ENCODE measurements at places on chromosomes 5 and 9.
A peak's percentile ranks its signal among the peaks of the same experiment; 100 is the strongest.

DNA sequence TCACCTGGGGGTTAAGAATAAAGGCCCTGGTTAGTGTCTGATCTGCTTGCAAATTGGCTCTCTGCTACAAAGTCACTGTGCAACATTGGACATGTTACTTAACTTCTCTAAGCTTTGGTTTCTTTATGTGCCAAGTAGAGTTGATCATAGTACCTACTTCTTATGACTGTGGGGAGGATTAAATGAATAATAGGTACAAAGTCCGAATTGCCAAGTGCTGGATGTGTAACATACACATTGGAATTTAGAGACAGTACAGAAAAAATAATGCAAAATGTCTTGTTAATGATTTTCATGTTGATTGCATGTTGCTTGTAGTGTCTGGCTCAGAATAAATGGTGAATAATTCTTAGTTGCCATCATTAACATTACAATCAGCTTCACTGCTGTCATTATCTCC, 2.2 kb downstream of the DOCK8 start:
- no peak for DNase-seq

- no peak for DNase-seq
These were observed 341.7 kb upstream of the CLINT1 start for GRCh38 chr5:158200619-158201018.

GRCh38 chr5:99331061-99331460, 402.3 kb upstream of the CHD1 start:
- no peak for DNase-seq

DNA sequence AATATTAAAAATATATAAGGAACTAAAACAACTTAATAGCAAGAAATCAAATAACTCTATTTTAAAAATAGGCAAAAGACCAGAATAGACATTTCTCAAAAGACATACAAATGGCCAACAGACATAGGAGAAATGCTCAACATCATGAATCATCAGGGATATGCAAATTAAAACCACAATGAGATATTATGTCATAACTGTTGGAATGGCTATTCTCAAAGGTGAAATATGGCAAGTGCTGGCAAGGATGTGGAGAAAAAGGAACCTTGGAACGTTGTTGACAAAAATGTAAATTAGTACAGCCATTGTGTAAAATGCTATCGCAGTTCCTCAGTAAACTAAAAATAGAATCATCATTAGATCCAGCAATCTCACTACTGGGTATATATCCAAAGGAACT, 468.5 kb downstream of the NFIB start:
- no peak for DNase-seq

DNA sequence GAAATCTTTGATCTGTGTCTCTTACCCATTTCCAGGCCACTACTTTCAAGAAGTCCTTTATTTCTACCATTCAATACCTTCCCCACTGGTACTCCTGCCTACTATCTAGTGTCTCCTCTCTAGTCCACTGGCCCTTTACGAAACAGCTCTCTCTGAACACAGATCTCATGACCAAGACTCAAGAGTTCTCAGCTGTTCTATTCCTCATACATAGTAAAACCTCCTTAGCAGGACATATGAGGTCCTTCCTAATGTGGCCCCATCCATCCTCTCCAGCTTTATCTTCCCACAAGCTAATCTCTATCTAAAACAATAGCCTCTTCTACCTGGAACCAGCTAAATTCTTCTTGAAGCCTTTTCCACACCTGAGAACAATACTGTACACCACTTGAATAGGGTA, 2.6 kb downstream of the TEX10 start:
- DNase-seq = peak; percentile 18

- no peak for DNase-seq
These were observed 69.9 kb downstream of the CRB2 start for GRCh38 chr9:123425836-123426365.

GRCh38 chr5:10635257-10635866, 71.5 kb downstream of the ANKRD33B start:
- peak; percentile 76 for DNase-seq

DNA sequence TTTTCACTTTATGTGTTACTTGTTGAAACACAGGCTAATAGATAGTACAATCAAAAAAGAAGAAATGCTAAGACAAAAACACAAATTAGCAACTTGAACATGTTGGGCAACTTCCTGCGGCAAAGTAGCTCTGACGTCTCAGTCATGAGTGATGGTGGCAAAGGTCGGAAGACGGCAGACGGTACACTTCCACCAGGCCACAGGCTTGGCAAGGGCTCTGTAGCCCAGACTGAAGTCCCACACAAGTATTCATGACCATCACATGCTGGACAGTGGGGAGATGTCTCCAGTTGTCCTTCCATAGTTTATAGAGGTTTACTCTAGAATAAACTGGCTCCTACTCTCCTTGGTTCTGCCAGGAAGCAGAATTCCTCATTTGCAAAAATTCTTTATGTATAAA, 831.3 kb downstream of the MTRR start:
- no peak for DNase-seq

GRCh38 chr9:78028926-78029325, 2.7 kb downstream of the GNAQ start:
- DNase-seq = no peak

GRCh38 chr9:117028103-117028858, 341.2 kb downstream of the TRIM32 start:
- no peak for DNase-seq

DNA sequence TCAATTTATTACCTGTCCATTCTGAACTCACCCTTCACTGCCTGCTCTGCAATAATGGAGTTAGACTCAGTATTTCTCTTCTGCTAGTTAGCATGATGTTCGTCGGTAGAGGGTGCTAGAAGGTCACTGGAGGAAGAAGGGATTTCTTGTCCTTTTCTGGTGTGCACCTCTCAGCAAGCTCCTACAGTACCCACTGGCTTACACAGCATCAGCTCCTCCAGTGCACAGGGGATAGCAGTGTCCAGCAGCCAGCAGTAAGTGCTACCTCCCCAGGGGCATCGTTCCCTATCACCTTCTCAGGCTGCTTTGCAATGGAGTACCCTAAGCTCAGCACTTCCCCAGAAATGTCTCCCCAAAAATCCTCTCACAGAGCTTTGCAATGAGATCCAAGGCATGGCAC, 45.9 kb upstream of the APC start:
- DNase-seq = peak; percentile 19

DNA sequence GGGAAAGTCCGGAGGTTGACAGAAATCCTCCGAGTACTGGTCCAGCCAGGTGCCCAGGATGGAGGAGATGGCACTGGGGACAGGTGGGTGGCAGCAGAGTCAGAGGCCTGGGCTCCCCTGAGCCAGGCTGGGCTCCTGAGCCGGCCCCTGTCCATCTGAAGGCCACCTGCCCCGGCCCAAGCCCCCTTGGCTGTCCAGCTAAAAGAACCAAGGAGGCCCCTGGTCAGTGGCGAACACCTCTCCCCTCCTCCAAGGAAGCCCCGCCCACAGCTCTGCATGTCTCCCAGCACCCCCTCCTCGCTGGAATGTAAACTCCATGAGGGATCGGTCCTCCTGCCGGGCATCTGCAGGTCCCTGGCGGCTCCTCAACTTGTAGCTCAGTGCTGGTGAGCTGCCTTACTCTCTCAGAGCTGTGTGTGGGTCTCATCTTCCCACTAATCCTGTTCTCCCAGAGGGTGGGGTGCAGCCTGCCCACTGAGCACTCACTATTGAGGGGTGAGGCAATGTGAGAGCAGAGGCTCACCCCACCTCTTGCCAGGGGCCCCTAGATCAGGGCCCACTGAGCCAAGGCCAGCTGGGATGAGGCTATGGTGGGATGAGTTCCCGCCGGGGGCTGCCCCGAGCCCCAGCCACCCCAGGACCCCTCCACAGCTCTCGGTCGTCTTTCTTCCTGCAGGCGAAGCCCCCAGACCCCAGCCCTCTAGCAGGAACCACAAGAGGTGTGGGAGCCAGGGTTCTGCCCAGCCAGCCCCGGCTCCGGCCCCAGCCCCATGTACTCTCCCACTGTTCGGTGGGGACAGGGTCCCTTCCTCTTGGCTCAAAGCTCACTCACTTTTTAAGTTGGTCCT, 12.0 kb downstream of the RALGDS start:
- DNase-seq = no peak

DNA sequence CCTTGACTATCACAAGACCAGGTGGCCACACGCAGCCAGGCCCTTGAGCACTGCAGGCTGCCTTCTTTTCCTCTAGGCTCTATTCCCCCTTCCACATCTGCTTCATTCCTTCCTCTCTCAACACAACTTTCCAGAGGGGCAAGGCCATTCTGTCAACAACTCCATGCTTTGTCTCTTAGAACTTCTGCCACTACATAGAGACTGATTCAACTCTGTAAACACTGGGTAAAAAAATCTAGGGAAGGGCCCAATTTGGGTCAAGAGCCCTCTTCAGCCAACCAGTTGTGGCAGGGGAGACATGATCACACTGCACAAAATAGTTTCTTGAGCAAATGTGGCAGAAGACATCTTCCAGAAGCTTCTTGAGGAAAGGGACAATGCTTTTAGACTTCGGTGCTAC, 55.6 kb downstream of the ATPSCKMT start:
- no peak for DNase-seq

DNA sequence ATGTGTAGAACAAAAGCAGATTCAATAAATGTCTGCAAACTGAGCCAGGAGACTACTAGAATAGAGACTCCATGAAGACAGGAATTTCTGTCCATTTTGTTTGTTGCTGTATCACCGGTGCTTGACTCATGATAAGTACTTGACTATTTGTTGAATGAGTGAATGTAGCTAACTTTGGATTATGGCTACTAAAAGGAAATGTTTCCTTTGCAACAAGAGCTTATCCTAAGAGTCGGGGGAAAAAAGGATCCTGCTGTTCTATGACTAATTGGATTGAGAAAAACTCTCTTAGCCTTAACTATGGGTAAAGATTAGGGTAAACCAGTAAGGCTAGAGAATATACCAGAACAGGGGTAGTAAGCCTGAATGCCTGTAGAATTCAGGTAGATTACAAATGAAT, 3.5 kb downstream of the PAIP1 start:
- no peak for DNase-seq

DNA sequence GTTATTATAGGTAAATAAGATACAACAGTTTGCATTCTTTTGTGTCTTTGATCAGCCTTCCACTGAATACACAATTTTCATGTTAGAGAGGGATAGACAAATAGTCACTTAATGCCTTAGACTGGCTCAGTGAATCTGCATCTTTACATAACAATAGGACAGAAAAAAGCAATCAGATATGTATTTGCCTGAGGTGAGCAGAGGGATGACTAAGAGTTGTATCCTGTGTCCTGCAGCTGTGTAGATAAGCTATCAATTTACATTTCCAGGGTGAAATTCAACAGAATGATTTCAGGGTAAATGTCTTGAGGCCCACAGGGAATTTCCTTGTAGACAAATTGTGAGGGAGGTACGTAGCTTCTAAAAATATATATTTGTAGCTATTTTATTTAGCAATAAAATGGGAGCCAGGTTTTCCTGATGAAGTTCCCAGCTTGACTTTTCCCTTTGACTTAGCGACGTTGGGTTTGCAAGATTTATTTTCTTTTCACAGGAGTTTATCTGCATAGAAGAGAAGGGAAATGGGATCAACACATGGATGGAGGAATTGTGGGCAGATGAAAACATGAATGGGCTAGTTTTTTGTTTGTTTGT, 586.1 kb upstream of the CDH6 start:
- no peak for DNase-seq

- no peak for DNase-seq
These were observed 52.6 kb downstream of the C5 start for GRCh38 chr9:120997502-120997901.

- no peak for DNase-seq
These were observed 68.1 kb downstream of the CRB2 start for GRCh38 chr9:123424131-123424530.

DNA sequence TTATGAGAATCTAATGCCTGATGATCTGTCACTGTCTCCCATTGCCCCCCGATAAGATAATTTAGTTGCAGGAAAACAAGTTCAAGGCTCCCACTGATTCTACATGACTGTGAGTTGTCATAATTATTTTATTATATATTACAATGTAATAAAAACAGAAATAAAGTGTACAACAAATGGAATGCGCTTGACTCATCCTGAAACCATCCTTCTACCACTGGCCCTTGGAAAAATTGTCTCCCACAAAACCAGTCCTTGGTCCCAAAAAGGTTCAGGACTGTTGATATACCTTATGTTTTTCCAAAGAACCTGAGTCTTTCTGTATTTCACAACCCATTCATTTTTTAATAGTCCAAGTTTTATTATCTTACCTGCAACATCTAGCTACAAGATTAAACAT, 403.5 kb downstream of the TAF11L14 start:
- no peak for DNase-seq

- no peak for DNase-seq
These were observed 286.7 kb downstream of the NR3C1 start for GRCh38 chr5:143116814-143117213.

- peak; percentile 38 for DNase-seq
These were observed 299.3 kb downstream of the DIRAS2 start for GRCh38 chr9:90343366-90343765.

DNA sequence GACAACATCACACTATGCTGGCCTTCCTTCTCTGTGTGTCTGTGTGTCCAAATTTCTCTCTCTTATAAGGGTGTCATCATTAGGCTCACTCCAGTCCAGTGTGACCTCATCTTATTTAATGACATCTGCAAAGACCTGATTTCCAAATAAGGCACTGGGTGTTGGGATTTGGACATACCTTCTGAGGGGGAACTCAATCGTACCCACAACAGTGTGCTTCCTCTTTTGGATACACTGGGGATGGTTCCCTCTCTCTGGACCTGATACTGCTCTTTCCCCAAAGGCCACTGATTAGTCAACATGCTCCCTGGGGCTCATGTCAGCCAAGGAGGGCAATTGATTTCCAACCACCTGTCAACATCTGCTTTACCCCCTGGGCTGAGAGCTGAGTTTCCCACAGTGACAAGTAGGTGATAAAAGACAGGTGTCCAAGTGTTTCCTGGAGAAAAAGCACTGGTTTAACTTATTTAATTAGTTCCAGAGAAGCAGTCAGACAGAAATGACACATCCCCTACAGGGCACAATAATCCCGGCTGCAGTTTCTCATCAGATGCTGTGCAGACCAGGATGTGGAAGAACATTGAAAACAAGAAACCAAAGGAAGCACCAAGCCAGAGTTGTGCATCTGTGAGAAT, 17.8 kb upstream of the CEP72 start:
- no peak for DNase-seq

DNA sequence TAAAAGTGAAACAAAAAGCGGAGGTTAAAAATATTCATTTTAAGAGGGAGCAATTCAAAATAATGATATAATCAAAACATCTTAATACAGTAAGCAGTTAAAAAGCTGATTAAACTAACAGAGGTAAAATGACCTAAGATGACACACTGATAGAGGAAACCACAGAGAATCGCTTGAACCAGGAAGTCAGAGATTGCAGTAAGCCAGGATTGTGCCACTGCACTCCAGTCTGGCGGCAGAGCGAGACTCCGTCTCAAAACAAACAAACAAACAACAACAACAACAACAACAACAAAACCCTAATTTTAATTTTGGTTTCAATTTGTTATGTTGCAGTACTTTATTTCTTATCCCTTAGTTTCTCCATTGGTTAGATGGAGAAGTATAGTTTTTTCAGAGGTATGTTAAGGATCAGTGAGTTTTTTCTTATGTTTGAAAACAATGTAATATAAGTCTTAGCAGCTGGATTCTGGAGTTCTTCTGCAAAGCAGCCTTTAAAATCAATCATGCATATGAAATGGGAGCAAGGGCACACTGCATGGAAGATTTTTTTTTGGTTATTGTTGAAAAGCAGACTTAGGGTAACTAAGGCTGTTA, 58.5 kb downstream of the MLANA start:
- DNase-seq = peak; percentile 11
